ENCODE measurements at places on chromosomes 7 and 10. TPM values are rescaled to one million over a fixed set of nuclear protein-coding genes. Genes with fewer than 3 reads are reported as not detected.

DNA sequence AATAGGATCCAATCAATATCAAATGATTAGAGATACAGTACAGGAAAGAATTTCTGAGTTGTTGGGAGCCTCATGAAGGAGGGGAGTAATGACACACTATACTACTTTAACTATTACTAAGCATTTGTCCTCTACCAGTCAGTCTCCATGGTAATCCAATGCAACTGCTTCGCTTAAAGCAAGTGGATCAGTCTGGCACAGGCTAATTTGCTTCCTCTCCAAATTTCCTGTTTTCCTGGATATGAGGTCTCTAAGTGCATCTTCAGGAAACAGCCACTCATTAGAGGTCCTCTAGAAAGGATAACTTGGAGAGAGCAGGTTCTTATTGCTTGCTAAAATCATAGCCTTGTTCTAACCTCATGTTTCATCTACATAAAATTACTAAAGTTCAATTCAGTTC lies 8.4 kb upstream of the SEPTIN7 start:
- H3K27ac ChIP-seq = no peak overlapping the region
- H3K4me3 ChIP-seq = no peak overlapping the region
- no peak for DNase-seq
- H3K27me3 ChIP-seq = peaks cover 7% of the 10 kb centered on the region

DNA sequence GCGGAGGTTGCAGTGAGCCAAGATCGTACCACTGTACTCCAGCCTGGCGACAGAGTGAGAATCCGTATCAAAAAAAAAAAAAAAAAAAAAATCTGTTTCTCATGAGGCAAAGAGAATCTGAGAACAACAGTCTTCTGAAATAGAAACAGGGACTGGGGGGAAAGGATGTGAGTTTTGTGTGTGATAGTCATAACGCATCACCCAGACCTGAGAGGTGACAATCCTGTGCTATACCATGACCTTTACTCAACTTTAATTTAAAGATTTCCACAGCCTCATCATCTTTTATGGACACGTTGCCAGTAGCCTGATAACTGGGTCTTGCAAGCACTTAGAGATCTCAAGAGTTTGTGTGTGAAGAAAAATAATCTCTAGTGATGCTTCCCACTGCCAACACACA lies 2.3 kb downstream of the ATXN7L1 start:
- DNase-seq = no peak
- no peak overlapping the region for H3K27ac ChIP-seq

DNA sequence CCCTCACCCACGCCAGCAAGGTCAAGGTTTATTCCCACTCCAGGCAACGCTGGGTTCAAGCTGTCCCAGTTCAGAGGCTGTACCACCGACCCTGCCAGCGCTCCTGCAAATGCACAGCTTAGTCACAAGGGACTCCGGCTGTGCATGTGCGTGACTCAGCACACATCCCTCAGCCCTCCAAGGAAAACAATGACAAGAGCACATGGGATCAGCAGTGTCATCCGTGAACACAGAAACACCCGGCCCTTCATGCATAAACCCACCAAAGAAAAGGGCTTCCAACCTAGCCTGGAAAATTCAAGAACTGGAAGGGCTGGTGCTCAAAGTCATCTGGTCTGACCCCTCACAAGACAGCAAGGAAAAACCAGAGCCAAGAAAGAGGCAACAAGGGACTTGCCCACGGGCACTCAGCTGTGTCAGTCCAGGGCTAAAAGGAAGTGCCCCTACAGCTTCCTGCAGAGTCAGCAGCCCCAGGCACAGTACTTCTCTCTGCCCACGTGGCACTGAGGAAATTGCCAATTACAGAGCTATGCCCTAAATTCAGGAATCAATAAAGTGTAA lies 106.1 kb downstream of the KCNMA1 start:
- DNase-seq = no peak
- no peak overlapping the region for H3K27ac ChIP-seq
- H3K36me3 ChIP-seq = no peaks in the 10 kb centered on the region

The TMEM168 gene
- 25.7 TPM for total RNA-seq

The PRTFDC1 gene
- total RNA-seq = 0.69 TPM

The CCDC3 gene
- not detected for total RNA-seq

- DNase-seq = no peak
- peaks cover 5% of the 10 kb centered on the region for H3K36me3 ChIP-seq
- peaks cover 32% of the 10 kb centered on the region for H3K27me3 ChIP-seq
- H3K4me3 ChIP-seq = peak overlapping the region; percentile 57
- H3K27ac ChIP-seq = no peak overlapping the region
Observed at GRCh38 chr10:123149568-123150270, 1.8 kb downstream of the HMX2 start.

- no peaks in the 10 kb centered on the region for H3K4me1 ChIP-seq
- no peak overlapping the region for H3K4me3 ChIP-seq
- peaks cover 29% of the 10 kb centered on the region for H3K27me3 ChIP-seq
Observed at GRCh38 chr10:16581202-16581601, 59.5 kb upstream of the C1QL3 start.

DNA sequence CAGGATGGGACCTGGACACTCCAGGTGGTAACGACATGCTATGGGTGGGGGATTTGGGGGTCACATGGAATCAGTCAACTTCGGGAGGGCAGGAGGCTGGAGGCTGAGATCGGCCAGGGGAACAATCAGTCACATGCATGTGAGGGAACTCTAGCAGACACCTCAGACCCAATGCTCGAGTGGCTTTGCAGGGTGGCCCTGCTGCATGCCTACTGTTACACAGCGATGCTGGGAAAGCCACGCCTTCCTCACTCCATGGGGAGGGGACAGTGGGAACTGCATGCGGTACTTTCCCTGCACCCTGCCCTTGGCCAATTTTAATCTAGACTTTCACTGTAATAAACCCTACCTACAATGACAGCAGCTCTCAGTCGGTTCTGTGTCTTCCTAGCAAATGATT lies 6.6 kb upstream of the ZNF32 start:
- H3K4me3 ChIP-seq = no peak overlapping the region
- no peaks in the 10 kb centered on the region for H3K4me1 ChIP-seq
- peaks cover 3% of the 10 kb centered on the region for H3K27me3 ChIP-seq

The MYPN gene
- total RNA-seq = not detected

The STAG3 gene
- total RNA-seq = 24.4 TPM

The TAS2R4 gene
- 1.8 TPM for total RNA-seq

- DNase-seq = no peak
- no peaks in the 10 kb centered on the region for H3K4me1 ChIP-seq
- H3K36me3 ChIP-seq = no peaks in the 10 kb centered on the region
- peaks cover 13% of the 10 kb centered on the region for H3K27me3 ChIP-seq
- H3K4me3 ChIP-seq = no peak overlapping the region
Observed at GRCh38 chr10:128511284-128511683, 385.1 kb upstream of the MKI67 start.

DNA sequence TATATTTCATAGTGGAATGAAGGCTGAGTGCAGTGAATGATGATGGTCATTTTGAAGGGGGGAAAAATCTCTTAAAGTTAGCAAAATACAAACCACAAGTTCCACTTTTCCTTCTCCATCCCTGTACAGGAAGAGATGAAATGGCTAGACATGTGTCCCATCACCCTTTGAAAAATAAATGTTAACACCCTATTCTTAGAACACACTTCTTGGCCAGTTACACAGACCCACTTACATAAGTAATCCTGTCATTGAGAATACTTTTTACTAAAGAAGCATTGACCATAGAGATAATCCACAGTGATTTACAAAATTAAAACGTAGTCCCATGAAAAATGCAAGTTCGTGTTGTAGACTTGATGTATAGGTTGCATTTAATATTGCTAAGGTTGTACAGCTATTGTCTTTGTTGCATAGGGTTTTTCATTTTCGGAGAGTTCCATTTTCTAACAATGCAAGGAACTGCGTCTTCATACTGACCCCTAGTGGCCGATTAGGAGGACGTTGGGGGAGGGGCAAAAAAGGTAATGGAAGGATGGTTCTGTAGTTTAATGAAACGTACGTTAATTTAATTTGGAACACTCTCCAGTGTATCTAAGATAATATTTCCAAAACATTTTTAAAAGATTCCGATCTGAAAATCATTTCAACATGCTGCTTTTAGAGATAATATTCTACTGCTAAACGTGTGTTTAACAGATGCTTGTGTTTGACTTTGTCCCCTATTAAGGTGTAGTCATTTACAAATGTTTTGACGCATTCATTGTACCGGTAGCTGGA lies 60.9 kb downstream of the ARMC3 start:
- peaks cover 10% of the 10 kb centered on the region for H3K27me3 ChIP-seq
- peak; percentile 69 for DNase-seq
- no peaks in the 10 kb centered on the region for H3K36me3 ChIP-seq
- no peak overlapping the region for H3K4me3 ChIP-seq
- H3K27ac ChIP-seq = no peak overlapping the region

- no peaks in the 10 kb centered on the region for H3K27me3 ChIP-seq
- peaks cover 5% of the 10 kb centered on the region for H3K4me1 ChIP-seq
- peak overlapping the region; percentile 26 for H3K4me3 ChIP-seq
- H3K27ac ChIP-seq = no peak overlapping the region
Observed at GRCh38 chr10:128373071-128373749, 247.0 kb upstream of the MKI67 start.

The JAZF1 gene
- 12.6 TPM for total RNA-seq

DNA sequence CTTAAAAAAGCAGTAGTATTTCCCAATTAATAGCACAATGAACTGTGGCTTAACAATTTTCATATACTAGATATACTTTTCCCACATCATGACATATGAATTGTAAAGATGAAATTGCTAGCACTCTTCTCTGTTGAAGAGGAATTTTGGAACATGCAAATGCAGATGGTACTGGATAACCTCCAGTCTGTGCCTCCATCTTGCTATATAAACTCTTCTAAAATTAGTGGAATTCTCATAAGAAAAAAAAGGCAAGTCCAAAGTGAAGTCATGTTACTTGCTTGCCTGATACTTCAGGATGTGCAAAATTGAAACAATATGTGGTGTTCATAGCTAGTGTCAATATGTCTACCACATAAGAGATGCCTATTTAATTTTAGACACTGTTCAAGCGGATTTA lies 570.2 kb upstream of the POM121L12 start:
- no peak overlapping the region for H3K4me3 ChIP-seq
- DNase-seq = no peak
- H3K27me3 ChIP-seq = no peaks in the 10 kb centered on the region
- H3K27ac ChIP-seq = no peak overlapping the region

GRCh38 chr10:30493609-30494530 lies 59.9 kb downstream of the MAP3K8 start:
- H3K4me1 ChIP-seq = peaks cover 87% of the 10 kb centered on the region
- peak overlapping the region; percentile 89 for H3K27ac ChIP-seq
- peaks cover 20% of the 10 kb centered on the region for H3K36me3 ChIP-seq
- DNase-seq = peak; percentile 74

GRCh38 chr7:121847041-121847440 lies 25.9 kb upstream of the PTPRZ1 start:
- no peaks in the 10 kb centered on the region for H3K27me3 ChIP-seq
- no peak overlapping the region for H3K4me3 ChIP-seq
- no peaks in the 10 kb centered on the region for H3K4me1 ChIP-seq
- no peak overlapping the region for H3K27ac ChIP-seq

GRCh38 chr10:13787015-13787421 lies 200.3 kb downstream of the PRPF18 start:
- DNase-seq = peak; percentile 86
- H3K27ac ChIP-seq = no peak overlapping the region
- H3K4me1 ChIP-seq = peaks cover 20% of the 10 kb centered on the region

- H3K4me3 ChIP-seq = no peak overlapping the region
- H3K4me1 ChIP-seq = no peaks in the 10 kb centered on the region
- H3K27me3 ChIP-seq = no peaks in the 10 kb centered on the region
- no peak for DNase-seq
- no peak overlapping the region for H3K27ac ChIP-seq
Observed at GRCh38 chr10:132111871-132112341, 46.2 kb downstream of the JAKMIP3 start.

The WDR86 gene
- total RNA-seq = not detected

The OR2A12 gene
- total RNA-seq = not detected

- no peak for DNase-seq
- no peak overlapping the region for H3K27ac ChIP-seq
- H3K4me3 ChIP-seq = no peak overlapping the region
- H3K27me3 ChIP-seq = no peaks in the 10 kb centered on the region
- H3K4me1 ChIP-seq = no peaks in the 10 kb centered on the region
- no peaks in the 10 kb centered on the region for H3K36me3 ChIP-seq
Observed at GRCh38 chr10:84801916-84802315, 473.5 kb downstream of the CCSER2 start.

The TMEM140 gene
- total RNA-seq = 10.2 TPM

DNA sequence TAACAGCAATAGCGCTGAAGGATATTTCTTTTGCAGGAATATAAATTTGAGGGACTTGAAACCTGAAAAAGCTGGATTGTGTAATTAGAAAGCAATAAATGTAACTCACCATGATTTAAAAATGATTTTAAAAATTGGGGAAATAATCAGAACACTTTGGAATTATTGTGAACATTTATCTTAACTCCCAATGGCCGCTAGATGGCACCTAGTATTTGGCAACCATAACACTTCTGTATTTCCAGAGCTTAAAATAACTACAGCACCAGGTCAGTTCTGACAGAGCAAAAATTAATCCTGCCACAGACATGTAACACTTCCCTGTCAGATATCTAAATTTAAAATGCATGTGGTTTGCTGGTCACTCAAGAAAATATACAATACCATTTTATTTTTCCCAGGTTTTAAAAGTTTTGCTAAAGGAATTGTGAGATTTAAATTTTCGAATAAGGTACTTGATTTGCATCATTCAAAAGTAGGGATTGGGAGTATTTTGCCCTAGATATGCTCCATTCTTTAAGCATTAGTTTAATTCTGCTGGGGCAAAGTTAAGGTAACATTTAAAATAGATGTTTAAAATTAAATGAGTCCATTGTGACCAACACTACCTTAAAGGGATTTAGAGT lies 144.5 kb downstream of the PPP1R3A start:
- H3K4me1 ChIP-seq = no peaks in the 10 kb centered on the region
- H3K27me3 ChIP-seq = no peaks in the 10 kb centered on the region
- DNase-seq = no peak
- no peak overlapping the region for H3K4me3 ChIP-seq
- H3K36me3 ChIP-seq = no peaks in the 10 kb centered on the region
- H3K27ac ChIP-seq = no peak overlapping the region

GRCh38 chr7:18202315-18203045 lies 174.8 kb upstream of the PRPS1L1 start:
- H3K4me1 ChIP-seq = peaks cover 11% of the 10 kb centered on the region
- H3K27me3 ChIP-seq = no peaks in the 10 kb centered on the region
- no peak overlapping the region for H3K27ac ChIP-seq
- no peak overlapping the region for H3K4me3 ChIP-seq

Data from natural killer cell treated with Interleukin-12 subunit alpha and Interleukin-12 subunit beta and Interleukin-15 and Interleukin-18, amount 100 ng/mL, for 72 hours (primary cell).